Stimulated activated CD8-positive, alpha-beta memory T cell treated with anti-CD3 and anti-CD28 coated beads, Interleukin-2, amount 100 ng/mL, for 48 hours (primary cell): ENCODE measurements at places on chromosomes 2 and 18.

DNA sequence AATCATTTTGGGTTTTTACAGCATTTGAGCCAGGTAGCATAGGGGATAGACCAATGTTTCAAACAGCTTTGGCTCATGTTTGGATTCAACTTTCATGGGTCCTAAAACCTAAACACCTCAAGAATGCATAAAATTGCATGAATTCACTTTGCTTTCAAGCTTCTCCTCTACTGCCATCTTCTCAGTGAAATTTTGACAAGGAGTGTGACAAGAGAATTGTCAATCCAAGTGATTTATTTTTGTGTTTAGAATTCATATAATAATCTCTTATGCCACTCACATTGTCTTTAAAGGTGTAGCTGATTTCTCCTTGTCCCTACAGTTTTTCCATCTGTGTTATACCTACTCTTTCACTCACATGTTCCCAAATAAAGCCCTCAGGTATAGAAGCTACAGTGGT lies 264.8 kb upstream of the RND3 start:
- DNase-seq = no peak

GRCh38 chr2:86301009-86301408 lies 36.4 kb downstream of the REEP1 start:
- no peak for DNase-seq

DNA sequence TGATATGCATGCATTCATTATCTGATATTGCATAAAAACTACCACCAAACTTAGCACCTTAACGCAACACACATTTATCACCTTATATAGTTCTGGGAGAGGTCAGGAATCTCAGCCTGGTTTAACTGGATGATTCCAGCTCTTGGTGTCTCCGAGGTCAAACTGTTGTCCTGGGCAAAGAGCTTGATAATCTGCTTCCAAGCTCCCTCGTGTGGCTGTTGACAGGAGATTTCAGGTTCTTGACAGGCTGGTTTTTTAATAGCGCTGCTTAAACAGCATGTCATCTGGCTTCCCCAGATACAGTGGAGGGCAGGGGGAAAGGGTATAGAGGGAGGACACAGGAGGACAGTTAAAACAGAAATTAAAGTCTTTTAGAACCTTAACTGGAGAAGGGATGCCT lies 785.0 kb downstream of the CNTNAP5 start:
- DNase-seq = no peak

GRCh38 chr2:227834423-227834822 lies 20.8 kb downstream of the CCL20 start:
- DNase-seq = no peak

GRCh38 chr2:230934231-230935129 lies 9.4 kb upstream of the GPR55 start:
- DNase-seq = no peak

DNA sequence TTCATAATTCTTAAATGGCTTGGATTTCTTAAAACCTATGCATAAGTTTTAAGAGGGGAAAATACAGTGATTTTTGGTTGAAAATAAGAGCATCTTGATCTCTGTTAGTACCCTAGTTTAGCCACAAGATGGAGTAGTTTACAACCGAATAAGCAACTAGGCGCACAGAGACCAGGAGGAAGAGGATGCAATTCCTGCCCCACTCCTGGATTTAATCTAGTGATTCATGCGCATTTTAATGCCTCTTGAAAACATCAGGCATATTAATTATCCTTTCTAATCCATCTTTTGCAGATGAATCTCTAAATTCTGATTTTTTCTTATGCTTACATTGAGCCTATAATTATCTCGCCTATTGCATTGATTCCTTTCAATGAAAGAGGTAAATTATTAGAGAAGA lies 76.7 kb downstream of the MRPS9 start:
- no peak for DNase-seq

DNA sequence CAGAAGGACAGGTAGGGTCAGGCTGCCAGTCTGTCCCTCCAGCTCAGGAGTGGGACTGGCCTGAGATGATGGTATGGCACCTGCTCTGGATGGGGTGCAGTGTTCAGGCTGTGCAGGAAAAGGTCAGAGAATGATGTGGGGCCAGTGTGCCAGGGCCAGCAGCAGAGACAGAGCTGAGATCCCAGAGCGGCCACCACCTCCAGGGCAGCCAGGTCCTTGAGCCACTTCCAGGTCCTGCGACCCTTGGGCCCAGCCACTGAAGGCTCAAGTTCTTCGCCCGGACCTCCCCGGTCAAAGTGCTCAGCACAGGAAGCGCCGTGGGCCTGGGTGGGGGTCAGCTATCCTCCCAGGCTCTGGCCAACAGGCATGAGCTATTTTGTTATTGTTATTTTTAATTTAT lies 12.1 kb upstream of the ARMC9 start:
- no peak for DNase-seq

GRCh38 chr2:182866095-182866460 lies 359 bp downstream of the FRZB start:
- DNase-seq = no peak

- DNase-seq = no peak
Observed at GRCh38 chr2:216339456-216340279, 32.6 kb downstream of the MARCHF4 start.

DNA sequence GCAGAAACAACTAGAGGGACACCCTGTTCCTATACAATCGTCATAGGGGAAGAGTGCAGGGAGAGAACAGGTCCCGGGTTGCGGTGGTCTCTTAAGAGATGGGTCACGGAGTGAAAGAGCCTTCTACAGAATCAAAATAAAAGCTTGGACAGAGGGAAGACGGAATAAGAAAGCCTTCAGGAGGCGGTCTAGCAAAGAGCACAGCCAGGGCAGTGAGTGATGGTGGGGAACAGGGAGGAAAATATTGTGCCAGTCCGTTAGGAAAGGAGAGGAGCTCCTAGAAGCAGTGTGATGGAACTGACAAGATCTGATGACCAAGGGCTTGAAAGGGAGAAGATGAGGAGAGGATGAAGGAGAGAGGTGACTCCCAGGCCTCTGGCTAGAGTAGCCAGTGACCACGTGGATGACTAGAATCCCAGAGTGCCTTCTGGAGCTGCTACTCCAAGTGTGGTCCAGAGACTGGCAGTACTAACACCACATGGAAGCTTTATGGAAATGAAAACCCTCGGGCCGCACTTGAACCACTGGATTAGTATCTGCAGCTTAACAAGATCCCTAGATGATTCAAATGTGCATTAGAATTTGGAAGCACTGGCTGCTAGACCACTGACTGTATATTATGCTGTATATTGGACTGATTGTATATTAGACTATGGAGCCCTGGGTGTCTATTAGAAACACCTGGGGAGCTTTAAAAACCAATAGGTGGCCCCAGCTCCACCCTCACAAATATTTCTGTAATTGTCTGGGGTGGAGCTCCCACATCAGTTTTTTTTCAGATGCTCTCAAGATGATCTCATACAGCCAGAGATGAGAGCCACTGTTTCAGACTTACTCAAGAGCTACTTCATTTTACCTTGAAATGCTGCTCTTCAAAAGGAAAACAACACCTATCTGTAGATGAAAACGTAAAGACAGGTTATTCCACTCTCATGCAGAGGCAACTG lies 1.1 kb upstream of the EVA1A start:
- DNase-seq = no peak

GRCh38 chr2:18731666-18732065 lies 142.3 kb upstream of the NT5C1B start:
- DNase-seq = no peak

DNA sequence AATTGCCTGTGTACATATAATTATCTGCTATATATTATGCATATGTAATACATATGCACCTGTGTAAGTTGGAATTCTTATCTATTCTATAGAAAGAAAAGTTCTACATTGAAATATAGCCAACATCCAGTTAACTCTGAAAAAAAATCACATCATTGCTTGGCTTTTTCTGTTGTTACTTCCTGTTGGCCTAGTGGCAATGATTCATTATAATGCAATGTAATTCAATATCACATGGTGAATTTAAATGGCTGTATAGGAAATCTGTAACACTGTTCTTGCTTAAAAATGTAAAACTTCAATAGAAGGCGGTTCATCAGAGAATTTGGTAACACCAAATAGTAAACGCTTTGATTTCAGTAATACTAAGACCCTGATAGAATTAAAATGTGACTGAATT lies 44.5 kb upstream of the MAP4K3 start:
- no peak for DNase-seq

- DNase-seq = no peak
Observed at GRCh38 chr2:10617241-10617640, 72.5 kb downstream of the NOL10 start.

GRCh38 chr2:31239593-31240177 lies 5.7 kb downstream of the EHD3 start:
- no peak for DNase-seq

DNA sequence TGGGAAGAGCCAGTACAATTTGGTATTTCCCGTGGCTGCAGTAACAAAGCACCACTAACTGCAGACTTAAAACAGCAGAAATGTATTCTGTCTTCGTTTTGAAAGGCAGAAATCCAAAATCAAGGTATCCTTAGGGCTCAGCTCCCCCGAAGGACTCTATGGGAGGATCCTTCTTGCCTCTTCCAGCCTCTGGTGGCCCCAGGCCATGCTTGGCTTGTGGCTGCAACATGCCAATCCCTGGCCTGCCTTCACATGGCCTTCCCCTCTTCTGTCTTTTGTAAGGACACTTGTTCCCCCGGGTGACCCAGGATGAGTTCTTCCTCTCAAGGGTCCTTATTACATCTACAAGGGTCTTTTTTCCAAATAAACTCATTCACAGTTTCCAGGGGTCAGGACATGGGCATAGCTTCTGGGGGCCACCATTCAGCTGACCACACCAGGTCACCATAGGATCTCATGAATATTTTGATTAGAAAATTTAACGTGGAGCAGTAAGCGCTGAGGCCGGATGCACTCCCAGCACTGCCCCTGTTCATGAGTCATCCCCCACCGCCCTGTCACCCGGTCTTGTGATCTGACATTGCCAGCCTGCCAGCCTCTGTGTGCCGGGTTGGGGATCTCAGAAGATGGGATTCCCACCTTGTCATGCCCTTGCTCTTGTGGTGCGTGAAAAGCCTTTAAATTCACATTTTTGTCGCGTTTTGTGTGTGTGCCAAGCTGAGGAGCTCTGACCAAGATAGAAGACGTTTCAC lies 61.2 kb upstream of the B3GNT7 start:
- no peak for DNase-seq

GRCh38 chr2:97731274-97732020 lies 18.1 kb downstream of the ZAP70 start:
- no peak for DNase-seq

DNA sequence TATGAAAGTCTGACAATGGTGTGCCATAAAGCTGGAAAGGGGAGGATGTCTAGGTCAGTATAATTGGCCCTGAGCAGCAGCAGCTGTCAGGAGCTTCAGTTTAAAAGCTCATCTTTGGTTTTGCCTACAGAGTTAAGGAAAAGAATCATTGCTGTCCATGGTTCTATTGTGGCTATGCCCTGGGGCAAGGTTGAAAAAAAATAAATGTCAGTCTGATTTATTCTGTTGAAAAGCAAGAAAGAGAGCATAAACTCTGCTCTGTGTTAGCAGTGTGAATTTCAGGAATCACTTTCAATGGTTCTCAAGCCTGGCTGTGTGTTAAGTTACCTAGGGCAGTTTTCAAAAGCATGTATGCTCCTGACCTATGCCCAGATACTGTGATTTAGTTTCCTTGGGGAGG lies 446.7 kb downstream of the SETBP1 start:
- no peak for DNase-seq

DNA sequence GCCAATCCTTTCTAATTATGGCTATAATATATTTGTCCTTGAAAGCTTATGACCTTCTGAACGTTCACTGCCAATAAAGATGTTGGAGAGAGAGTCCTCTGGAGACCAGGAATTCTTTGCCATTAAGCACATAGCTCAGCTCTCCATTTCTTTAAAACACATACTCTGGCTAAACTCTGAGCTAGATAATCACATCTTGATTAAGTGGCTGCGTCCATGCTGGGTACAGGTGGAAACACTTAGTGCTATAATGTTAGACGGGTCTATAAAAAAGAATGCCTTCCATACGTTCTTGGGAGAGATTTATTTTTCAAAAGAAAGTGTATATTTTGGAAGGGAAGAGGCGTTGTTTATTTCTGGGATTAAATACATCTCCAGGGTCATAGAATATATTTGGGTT lies 314.5 kb downstream of the LPIN1 start:
- no peak for DNase-seq

DNA sequence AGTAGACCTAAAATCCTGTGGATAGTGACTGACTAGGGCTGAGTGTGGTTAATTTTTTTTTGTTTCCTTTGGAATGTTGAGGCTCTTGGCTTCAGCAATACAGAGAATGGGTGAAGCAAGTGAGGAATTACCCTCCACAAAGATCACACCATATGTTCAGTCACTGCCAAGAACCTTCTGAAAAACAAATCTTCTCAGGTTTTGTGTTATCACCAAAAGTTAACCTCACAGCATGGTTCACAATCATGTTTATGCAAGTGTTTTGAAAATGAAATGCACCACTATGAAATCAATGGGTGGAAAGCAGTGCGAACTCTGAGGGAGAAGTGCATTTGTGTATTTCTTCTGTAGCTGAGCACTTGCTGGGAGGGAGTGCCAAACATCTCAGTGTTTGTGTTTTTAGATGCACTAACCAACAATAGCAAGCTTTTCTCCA lies 44.4 kb downstream of the SPATS2L start:
- no peak for DNase-seq

DNA sequence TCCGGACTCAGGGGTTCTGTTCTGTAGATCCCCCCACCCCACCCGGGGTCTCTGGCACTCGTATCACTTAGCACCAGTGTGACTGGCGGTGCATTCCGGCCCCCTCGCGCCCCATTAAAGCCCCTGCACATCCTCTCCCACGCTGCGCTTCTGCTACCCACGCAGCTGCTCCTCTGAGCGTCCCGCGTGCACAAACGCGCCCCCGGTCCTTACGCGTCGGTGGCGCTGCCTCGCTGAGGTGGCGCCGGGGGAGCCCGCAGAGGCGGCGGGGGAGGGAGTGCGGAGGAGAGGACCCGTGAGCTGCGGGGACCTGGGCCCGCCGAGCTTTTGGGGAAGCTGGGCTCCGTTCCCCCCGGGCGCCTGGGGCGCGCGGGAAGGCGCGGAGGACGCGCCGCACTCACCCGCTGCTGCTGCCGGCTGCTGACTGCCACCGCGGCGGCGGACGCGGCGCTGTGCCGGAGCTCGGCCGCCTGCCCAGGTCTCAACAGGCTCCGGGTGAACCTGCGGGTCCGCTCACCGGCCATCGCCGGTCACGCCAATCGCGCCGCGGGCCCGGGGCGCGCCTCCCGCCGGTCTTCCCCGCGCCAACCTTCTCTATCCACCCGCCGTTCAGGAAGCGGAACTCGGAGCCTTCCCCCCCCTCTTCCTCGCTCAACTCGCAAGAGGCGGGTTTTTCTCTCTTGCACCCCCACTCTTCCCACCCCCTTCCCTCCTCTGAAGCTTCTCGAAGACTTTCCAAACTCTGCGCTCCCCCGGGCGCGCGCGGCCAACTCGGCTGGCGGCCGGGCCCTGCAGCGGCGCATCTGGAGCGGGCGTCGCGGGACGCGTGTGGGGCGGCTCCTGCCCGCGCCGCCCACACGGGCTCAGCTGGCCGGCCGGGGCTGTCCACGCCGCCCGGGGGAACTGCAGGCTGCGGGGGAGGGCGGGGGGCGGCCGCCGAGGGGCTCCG lies at the start of gene DOCK10:
TSS of gene DOCK10 (minus strand) at position 618 of the 949 bp plus-strand sequence. CDS start at position 524, 94 bp downstream.
- DNase-seq = peak; percentile 43

DNA sequence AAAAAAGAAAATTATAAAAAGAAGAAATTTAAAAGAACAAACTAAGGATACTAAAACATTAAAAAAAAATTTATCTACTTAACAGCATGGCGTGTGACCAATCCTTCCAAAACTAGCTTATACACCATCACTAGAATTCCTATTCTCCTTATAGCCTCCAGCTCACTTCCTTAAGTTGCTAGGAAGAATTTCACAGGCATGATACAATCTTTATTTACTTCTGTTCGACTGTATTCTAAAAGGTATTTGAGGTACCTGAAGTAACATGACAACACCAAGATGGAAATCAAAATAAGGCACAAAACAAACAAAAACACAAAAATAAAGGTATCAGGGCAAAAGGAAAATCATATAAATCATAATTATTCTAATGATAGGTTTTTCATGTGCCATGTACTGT lies 360.7 kb downstream of the FIGN start:
- no peak for DNase-seq
